ENCODE measurements at places on chromosomes 11 and 22.

- H3K27me3 ChIP-seq = peaks cover 35% of the 10 kb centered on the region
- H3K27ac ChIP-seq = no peak overlapping the region
- no peak for DNase-seq
- H3K36me3 ChIP-seq = no peaks in the 10 kb centered on the region
- H3K4me3 ChIP-seq = no peak overlapping the region
- no peaks in the 10 kb centered on the region for H3K4me1 ChIP-seq
These were observed 3.7 kb downstream of the IL2RB start for GRCh38 chr22:37146051-37146385.

DNA sequence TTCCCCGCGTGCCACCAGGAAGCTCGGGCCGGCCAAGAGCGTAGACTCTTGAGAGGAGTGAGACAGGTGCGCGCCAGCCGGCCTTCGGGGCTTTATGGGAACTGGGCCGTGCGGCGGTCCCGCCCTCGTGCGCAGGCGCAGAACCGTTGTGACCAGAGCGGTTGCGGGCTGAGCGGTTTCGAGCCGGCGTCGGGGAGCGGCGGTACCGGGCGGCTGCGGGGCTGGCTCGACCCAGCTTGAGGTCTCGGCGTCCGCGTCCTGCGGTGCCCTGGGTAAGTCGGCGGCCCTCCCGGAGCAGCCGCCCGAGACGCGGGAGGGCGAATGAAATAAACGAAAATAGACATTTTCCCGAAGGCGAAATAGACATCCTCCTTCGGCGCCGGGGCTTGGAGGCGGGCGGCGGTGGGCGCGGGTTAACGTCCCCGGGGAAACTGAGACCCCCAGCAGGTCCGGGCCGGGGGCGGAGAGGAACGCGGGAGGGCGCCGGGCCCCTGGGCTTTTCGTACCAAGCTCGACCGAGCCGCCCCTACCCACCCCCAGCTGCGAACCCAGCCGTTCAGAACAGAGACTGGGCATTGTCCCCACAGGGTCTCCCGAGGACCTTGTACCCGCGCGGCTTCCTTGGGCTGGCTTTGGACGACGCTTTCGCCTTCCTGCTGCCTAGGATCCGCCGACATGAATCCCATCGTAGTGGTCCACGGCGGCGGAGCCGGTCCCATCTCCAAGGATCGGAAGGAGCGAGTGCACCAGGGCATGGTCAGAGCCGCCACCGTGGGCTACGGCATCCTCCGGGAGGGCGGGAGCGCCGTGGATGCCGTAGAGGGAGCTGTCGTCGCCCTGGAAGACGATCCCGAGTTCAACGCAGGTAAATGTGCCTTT, at the start of gene ASRGL1:
Gene ASRGL1, plus strand, starts transcription at position 146 of the 879 bp plus-strand sequence. Its CDS starts 530 bp downstream, at position 676.
- no peaks in the 10 kb centered on the region for H3K36me3 ChIP-seq
- H3K4me1 ChIP-seq = no peaks in the 10 kb centered on the region
- H3K27ac ChIP-seq = no peak within 1 kb of the TSS
- DNase-seq = peak; percentile 2
- H3K27me3 ChIP-seq = peaks cover 67% of the 10 kb centered on the region

DNA sequence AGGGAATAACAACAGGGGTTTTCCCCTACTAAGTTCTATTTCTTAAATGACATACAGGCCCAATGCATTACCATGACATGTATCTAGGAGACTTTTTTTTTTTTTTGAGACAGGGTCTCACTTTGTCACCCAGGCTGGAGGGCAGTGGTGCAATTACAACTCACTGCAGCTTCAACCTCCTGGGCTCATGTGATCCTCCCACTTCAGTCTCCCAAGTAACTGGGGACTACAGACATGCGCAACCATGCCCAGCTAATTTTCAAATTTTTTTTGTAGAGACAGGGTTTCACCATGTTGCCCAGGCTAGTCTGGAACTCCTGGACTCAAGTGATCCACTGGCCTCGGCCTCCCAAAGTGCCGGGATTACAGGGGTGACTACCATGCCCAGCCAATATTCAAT, 7.5 kb downstream of the CPSF7 start:
- H3K4me1 ChIP-seq = peaks cover 19% of the 10 kb centered on the region
- H3K27me3 ChIP-seq = no peaks in the 10 kb centered on the region
- no peak overlapping the region for H3K27ac ChIP-seq

GRCh38 chr22:26342745-26343410, 86.2 kb upstream of the ASPHD2 start:
- peaks cover 39% of the 10 kb centered on the region for H3K27me3 ChIP-seq
- H3K36me3 ChIP-seq = no peaks in the 10 kb centered on the region
- H3K27ac ChIP-seq = no peak overlapping the region

GRCh38 chr11:45343444-45343843, 57.3 kb upstream of the SYT13 start:
- H3K4me3 ChIP-seq = no peak overlapping the region
- peaks cover 10% of the 10 kb centered on the region for H3K4me1 ChIP-seq
- no peak for DNase-seq
- no peak overlapping the region for H3K27ac ChIP-seq
- peaks cover 42% of the 10 kb centered on the region for H3K27me3 ChIP-seq

DNA sequence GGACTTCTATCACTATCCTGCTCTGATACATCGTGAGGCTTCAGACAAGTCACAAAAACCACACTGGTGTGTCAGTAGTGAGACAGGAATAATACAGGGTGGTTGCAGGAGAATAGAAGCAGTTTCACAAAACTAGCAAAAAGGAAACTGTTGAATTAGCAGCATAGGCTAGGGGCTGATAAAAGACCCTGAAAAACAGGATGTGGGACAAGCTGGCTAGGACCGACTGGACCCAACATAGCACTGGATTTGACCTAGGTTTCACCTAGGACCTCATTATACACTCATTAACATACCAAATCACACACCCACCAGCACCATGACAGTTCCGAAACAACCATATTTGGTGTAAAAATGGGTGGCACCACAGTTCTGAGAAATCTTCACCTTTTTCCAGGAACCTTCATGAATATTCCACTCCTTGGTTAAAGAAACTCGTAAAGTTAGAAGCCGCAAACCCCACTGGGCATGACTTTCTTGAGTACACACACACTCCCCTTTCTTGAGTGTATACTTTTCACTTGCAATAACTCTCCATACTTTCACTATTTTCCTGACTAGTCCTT, 76.2 kb downstream of the SLC1A2 start:
- no peak overlapping the region for H3K27ac ChIP-seq
- DNase-seq = no peak
- peaks cover 2% of the 10 kb centered on the region for H3K27me3 ChIP-seq
- H3K4me3 ChIP-seq = no peak overlapping the region
- H3K4me1 ChIP-seq = peaks cover 48% of the 10 kb centered on the region

DNA sequence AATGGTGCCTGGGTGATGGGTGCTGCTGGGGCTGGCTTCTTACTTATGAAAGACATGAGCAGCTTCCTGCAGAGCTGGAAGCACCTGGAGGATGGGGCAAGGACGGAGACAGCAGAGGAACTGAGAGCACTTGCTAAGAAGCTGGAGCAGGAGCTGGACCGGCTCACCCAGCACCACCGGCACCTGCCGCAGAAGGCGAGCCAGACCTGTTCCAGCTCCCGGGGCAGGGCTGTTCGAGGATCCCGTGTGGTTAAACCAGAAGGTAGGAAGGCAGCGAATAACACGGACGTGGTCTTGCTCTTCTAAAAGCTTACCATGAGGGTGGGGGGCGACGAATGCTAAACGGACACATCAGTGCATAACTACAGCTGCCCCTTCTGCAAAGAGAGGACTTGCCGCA, 9.3 kb downstream of the APOL5 start:
- H3K27me3 ChIP-seq = peaks cover 4% of the 10 kb centered on the region
- DNase-seq = no peak
- peaks cover 6% of the 10 kb centered on the region for H3K4me1 ChIP-seq

- peak; percentile 68 for DNase-seq
- H3K27ac ChIP-seq = no peak overlapping the region
- no peaks in the 10 kb centered on the region for H3K27me3 ChIP-seq
- no peak overlapping the region for H3K4me3 ChIP-seq
These were observed 79.0 kb downstream of the TTC28 start for GRCh38 chr22:28600546-28601143.
